ENCODE measurements at places on chromosomes 2 and 18.

DNA sequence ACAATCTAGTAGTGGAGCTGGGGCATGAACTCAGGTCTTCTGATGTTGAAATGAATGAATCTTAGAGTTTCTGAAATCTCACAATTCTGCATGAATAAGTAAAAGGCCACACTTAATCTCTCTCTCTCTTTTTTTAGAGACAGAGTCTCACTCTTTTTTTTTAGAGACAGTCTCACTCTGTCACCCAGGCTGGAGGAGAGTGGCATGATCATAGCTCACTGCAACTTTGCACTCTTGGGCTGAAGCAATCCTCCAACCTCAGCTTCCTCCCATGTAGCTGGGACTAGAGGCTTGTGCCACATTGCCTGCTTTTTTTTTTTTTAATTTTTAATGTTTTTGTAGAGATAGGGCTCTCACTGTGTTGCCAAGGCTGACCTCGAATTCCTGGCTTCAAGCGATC is 68.9 kb upstream of the THOC1 start:
- DNase-seq = no peak

DNA sequence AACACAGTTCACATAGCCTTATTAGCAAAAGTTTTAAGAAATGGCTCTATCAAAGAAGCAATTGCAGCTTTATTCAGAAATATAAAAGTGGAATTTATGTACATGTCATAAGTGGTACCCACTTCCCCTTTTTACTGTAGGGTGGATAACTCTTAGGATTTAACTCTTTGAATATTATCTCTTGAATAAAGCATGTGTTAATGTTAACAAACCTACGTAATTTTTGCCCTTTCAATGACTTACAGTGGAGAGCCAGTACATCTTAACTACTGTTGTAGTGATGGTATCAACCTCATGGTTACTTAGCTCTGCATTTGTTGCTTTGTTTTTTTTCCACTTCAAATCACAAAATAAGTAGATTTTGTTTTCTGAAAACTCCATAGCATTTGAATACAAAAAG is 8.8 kb downstream of the NABP1 start:
- DNase-seq = no peak

GRCh38 chr2:150888337-150888736 is 373.3 kb downstream of the RBM43 start:
- DNase-seq = no peak

GRCh38 chr2:239932881-239933735 is 92.0 kb downstream of the NDUFA10 start:
- DNase-seq = no peak

- no peak for DNase-seq
Observed at GRCh38 chr2:15733867-15734673, 142.4 kb downstream of the DDX1 start.

- no peak for DNase-seq
Observed at GRCh38 chr18:306608-307255, 38.9 kb upstream of the THOC1 start.

DNA sequence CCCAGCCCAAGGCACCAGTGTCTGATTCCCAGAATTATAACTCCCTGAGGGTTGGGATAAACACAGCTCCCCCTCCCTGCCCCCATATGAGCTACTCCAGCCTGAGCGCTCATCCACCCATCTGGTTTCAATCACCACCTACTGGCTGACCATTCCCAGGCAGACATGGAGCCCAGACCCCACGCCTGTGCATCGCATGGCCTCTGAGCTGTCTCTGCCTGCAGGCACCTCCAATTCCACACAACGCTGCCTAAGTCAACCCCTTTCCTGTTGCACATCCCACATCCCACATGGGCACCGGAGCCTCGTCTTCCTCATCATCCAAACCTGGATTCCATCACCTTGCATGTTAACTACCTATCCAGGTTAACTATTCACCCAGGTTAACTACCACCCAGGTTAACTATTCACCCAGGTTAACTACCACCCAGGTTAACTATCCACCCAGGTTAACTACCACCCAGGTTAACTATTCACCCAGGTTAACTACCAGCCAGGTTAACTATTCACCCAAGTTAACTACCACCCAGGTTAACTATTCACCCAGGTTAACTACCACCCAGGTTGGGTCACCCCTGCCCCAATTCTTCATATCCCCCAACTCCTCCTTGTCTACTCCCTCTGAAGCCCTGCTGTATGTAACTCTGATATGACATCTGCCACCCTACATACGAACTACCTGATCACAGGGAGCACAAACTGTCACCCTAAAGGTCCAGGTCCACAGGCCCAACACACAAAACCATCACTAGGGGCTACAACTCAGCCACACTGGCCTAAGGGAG is 47.8 kb downstream of the TEX51 start:
- no peak for DNase-seq

- no peak for DNase-seq
Observed at GRCh38 chr2:120606931-120607330, 128.7 kb upstream of the GLI2 start.

- DNase-seq = peak; percentile 1
Observed at GRCh38 chr2:176553685-176554100, 284.5 kb downstream of the MTX2 start.

- no peak for DNase-seq
Observed at GRCh38 chr2:189799030-189799331, 14.7 kb downstream of the PMS1 start.

GRCh38 chr2:239300242-239300641 is 100.6 kb downstream of the HDAC4 start:
- DNase-seq = no peak

DNA sequence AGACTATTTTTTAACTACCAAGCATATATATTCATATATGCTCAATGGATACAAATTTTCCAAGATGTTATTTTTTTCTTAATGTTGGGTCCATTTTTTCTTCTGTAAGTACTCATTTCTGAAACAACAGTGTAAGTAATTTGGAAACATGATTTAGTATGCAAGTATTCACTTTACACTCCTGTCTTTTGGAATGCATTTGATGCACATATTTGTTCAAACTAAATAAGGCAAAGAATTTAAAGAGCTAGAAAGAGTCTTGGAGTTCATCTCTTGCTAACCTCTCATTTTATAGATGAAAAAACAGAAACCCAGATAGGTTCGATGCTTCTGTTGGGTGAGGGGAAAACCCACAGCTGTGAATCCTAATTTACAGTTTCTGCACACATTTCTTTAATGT is 439.5 kb upstream of the RAB12 start:
- DNase-seq = no peak

- DNase-seq = no peak
Observed at GRCh38 chr2:7191932-7192331, 274.7 kb downstream of the RNF144A start.

GRCh38 chr2:164388511-164388910 is 232.8 kb downstream of the GRB14 start:
- DNase-seq = no peak

- DNase-seq = no peak
Observed at GRCh38 chr18:2348003-2348402, 223.3 kb downstream of the METTL4 start.

DNA sequence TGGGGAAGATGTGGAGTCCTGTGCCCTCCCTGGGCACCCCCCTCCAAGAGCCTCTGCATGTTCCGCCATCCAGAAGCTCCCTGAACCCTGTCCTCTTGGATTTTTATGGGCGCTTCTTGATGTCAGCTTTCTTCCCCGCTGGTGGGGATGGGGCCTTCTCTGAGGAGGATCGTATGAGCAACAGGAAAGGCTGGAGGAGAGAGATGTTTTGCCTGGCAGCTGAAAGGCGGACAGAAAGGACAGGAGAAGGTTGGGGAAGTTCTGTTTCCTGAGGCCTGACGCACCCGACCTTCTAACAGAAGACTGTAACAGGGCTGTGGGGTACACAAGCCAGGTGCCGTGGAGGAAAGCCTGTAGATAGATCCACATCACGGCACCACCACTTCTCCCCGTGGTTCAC is 238.8 kb downstream of the LDLRAD4 start:
- no peak for DNase-seq

DNA sequence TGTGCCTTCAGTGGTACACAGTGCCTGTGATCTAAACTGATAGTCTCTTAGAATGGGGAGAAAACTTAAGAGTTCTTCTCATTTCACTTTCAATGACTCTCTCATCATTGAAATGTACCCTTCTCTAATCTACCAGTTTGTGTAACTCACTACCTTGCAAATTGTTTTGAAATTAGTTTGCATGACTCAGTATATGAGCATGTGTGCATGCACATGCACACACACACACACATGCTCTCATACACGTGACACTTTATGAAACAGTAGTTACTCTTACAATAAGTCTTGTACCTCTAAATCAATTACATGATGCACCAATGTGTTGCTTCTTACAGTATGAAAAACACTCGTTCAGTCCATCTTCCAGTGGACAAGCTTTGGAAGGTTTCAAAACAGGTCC is 10.6 kb downstream of the LYPD6B start:
- DNase-seq = no peak

DNA sequence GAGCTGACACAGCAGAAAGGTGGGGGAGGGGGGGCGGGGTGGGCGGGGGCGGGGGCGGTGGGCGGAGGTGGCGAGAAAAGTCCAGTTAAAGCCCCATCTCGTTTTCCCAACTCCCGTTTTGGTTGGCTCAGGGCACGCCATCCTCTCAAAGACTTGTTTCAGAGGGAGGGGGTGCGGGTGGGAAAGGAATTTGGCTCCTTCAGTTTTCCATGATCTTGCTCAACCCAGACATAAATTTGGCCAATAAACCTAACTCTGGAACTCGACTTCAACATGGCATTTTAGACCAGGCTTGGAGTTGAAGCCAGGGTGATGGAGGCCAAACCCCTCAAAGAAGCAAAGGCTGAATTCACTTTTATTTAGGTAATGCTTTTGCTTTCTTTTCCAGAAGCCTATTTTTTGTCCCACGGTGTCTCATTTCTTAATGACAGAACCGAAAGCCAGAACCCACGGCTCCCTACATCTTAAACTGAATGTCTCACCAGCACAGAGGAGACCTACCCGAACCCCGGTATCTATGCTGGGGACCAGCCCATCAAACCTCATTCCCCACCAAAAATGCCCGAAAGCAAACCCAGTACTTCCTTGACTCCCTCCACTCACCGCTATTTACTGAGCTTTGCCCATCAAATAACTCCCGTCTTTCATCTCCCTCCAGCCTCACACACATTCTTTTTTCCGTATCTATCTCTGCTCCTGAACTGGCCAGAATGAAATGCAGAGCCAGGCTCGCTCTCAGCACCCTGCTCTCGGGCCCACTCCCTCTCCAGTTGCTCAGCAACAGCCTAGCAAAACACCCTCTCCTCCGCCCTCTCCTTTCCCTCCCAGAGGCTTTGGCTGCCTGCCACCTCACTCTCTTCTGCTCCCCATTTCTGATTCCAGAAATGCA is 4.3 kb downstream of the IGFBP5 start:
- no peak for DNase-seq

DNA sequence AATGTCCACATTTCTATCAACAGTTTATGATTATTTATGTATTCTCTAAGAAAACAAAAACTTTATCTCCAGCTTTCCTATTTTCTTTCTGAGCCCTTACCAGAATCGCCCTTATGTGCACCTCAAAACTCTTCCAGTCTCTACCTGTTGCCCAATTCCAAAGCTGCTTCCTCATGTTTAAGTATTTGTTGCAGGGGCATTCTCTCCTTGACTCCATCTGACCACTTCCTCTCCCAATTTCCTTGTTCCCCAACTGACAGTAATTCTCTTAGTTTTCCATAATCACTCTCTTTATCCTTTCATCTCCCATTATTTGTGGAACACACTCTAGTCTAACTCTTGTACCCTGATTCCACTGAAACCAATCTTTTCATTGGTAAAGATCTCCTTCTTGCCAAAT is 105.4 kb upstream of the RBBP8 start:
- DNase-seq = no peak

GRCh38 chr2:172962082-172962481 is 113.6 kb upstream of the MAP3K20 start:
- DNase-seq = no peak

DNA sequence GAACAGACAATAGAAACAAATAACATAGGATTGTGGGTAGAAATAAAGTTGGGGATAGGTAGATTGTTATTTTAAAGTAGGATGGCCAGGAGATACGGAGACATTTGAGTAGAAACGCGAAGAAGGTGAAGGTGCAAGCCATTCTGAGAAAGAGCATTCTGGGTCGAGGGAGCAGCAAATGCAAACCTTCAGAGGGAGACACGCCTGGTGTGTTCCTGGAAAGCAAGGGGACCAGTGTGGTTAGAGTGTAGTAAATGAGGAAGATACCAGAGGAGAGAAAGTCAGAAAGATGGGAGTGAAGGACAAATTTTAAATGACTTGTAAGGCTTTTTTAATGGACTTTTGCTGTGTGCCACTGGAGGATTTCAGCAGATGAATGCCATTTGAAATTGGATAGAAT is 1.7 kb downstream of the CYP20A1 start:
- DNase-seq = no peak

DNA sequence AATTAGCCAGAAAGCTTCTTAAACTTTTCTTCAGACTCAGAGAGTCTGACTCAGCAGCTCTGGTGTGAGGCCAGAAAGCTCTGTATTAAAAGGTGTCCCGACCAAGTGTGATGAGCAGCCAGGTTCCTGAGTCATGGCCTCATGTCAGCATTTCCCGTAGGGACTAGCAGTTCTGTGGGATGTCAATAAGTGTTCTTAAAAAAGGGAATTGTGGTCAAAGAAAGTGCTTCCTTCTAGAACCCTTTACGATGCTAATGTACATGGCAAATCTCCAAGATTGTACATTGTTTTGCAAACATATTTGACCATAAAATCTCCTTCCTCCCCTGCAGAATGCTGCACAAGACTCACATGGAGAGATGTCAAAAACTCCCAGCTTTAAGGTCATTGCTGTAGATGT is 80.1 kb downstream of the PLA2R1 start:
- DNase-seq = no peak

DNA sequence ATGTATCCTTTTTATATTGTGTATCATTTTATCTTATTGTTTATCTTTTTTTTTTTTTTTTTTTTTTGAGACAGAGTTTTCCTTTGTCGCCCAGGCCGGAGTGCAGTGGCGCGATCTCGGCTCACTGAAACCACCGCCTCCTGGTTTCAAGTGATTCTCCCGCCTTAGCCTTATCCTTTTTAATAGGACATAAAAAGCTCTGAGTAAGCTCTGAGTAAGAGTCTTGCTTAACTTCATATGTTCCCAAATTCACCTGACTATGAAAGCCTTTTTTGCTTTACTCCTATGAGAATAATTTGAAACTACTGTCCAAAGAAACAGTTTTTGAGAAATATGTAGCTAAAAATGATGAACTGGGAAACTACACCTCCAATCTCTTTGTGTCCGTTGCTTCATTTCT is 525.5 kb downstream of the IRS1 start:
- DNase-seq = no peak

GRCh38 chr2:233267516-233268245 is 16.2 kb downstream of the ATG16L1 start:
- peak; percentile 74 for DNase-seq

- no peak for DNase-seq
Observed at GRCh38 chr2:208369091-208369490, 37.5 kb upstream of the PTH2R start.

DNA sequence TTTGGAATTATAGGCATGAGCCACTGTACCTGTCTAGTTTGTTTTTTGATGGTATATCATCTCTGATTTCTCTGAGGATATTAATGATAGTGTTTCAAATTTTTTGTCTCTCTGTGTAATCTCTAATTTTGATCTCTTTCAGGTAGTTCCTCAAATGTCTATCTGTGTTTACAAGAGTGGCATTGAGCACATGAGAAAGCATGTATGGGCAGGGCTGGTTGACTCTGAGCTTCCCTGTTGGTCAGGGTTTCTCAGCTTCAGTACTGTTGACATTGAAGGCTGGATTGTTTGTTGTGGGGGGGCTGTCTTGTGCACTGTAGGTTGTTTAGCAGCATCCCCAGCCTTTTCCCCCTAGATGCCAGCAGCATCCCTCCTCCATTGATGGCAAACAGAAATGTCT is 79.9 kb downstream of the TMEM247 start:
- DNase-seq = no peak

All from T-helper 9 cell (primary cell).